ENCODE measurements at places on chromosomes 16 and 17.

DNA sequence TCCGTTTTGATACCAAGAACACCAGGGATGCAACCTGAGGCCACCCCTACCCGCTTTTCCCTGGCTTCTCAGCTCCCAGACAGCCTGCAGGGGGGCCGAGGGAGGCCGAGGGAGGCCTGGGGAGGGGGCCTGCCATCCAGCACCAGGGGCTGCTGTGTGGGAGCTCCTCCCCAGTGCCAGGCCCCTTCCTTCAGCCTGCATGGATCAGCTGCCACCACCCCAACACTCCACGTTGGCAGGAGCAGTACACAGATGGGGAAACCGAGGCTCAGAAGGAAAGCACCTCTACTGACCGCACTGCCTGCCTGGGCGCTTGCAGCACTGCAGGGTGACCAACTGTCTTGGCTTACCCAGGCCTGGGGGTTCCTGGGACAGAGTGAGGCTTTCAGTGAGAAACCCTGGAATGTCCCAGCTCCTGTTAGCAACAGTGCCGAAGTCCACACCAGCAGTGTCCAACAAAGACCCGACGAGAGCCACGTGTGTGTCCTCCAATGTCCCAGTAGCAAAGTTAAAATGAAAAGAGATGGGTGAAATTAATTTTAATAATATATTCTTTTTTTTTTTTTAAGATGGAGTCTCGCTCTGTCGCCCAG, 5.3 kb upstream of the OSGIN1 start:
- no peak for DNase-seq

GRCh38 chr16:27531826-27532800, 17.6 kb downstream of the GTF3C1 start:
- no peak for DNase-seq

GRCh38 chr16:89133457-89134127, 38.0 kb upstream of the CDH15 start:
- no peak for DNase-seq

DNA sequence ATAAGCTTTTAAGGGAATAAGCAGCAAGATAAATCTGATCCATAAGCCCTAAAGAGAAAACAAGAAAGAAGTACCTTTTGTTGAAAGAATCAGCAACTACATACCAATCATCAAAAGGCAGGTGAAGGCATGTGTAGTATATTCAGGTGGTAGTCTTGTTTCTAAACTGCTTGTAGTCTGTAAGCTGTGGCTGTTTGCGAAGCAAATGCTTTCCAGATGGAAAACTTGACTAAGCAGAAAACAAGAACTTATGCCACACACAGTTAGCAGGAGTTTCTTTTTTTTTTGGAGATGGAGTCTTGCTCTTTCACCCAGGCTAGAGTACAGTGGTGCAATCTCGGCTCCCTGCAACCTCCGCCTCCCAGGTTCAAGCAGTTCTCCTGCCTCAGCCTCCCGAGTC, 5.7 kb downstream of the CBX1 start:
- no peak for DNase-seq

DNA sequence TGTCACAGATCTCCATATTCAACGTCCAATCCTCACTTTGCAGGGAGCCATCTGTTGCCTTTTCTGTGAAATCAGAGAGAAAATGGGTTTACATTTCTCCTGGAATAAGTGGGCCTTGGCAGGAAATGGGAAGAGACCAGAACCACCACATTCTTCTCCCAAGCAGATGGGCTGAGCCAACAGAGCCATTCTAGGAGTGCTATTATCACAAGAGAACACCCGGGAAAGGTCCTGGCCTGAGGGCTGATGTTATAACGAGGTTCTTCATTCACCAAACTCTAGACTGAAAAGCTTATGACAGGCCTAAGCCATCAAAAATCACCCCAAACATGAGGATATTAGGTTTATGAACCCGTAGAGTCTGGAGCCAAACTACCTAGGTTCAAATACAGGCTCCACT, 64.7 kb downstream of the TOM1L2 start:
- no peak for DNase-seq

DNA sequence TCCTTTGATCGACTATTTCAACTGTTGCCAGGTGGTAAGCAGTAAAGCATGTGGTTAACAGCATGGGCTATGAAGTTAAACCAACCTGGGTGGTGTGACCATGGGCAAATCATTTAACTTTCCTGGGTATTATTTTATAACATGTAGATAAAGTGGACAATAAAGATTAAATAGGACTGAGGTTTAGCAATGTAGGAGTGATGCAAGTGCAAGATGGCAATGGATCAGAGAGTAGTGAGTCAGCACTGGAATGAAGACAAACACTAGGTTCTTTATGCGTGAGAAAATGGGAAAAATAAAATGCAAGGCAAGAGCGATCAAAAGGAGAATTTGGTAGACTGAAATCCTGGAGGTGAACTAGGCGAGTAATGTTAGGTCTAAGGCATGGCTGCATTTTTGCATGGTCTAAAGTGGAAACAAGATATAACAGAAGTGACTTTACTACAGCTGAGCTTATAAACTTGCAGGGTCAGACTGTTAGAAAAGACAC, 222.4 kb upstream of the AXIN2 start:
- DNase-seq, result no peak

- no peak for DNase-seq
These were observed 5.4 kb upstream of the CEP295NL start for GRCh38 chr17:78908426-78908825.

- no peak for DNase-seq
These were observed 11.3 kb upstream of the COX10 start for GRCh38 chr17:14058051-14058450.

DNA sequence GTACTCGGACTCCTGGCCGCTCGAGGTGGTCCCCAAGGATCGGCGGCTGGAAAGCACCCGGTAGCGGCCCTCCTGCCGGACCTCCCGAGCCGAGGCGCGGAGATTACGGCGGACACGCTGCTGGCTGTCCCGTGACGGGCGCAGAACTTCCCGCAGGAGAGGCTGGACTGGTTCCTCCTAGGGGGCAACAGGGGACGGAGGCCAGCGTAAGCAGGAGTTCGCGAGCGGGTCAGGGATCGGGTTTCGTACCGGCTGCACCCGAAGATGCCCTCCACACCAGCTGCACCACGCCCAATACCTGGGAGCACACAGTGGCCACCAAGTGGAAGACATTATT, 341 bp downstream of the SLC7A6OS start:
- no peak for DNase-seq

DNA sequence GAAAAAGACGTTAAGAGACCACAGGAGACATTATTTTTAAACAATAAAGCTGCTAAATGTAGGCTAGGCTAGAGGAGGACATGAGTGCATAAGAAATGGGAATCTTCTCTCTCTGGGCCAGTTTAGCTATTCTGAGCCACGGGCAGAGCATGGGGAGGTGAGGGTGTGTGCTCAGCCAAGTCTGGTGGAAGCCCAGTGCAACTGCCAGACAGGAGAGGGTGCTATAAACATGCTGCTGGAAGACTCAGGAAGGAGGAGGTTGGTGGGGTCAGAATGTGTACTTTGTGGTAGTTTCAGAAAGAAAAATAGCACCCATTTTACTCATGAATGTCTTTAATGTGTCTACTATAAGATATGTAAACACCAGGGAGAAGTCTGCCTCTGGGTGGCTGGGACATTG, 5.9 kb upstream of the SDK2 start:
- no peak for DNase-seq

- DNase-seq, result no peak
These were observed 121.9 kb upstream of the TNRC6C start for GRCh38 chr17:77836557-77837041.

DNA sequence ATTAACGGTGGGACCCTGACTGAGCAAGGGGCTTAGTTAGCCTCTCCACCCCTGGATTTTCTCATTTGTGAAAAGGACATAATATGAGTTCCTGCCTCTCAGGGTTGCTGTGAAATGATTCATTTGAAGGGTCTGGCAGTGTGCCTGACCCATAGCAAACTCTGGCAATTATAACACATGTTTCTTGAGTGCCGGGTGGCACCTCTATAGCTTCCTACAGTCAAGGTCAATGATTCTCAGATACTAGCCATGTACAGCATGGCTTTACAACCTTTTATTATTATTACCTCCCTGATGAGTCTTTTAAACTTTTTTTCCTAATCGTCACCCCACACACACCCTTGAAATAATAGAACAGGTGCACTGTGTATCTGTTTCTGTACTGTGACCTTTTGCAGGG, 42.1 kb downstream of the TMEM114 start:
- no peak for DNase-seq

DNA sequence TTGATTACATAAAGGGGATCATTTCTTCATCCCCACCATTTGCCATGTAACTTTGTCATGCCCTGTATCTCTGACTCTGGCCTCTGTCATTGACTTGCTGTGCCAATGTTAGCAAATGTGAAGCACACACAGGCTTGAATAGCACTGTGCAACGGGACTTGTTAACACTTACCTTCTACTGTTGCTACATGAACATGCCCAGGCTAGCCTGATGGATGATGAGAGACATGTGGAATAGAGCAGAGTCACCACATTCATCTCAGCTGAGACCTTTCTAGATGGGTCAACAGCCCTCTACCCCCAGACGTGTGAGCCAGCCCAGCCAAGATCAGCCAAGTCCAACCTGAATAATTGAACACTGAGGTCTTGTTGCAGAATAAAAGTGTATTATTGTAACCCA, 162.1 kb upstream of the SALL1 start:
- no peak for DNase-seq

- no peak for DNase-seq
These were observed 52.1 kb downstream of the KLHDC4 start for GRCh38 chr16:87713451-87714229.

DNA sequence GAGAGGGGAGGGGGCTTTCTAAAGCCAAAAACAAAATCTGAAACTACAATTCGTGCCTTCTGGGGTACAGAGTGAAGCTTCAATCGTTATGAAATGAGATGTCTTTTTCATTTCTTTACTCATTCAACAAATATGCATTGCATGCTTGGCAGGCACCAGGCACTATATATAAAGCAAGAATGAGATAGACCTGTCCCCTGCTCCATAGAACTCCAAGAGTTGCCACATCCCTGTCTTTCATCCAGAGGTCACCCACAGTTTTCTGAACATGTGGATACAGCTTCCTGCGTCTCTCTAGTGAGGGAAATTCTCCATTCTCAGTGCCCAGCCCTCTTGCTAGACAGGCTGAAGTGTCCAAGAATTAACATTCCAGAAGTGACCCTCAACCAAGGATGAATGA, 343.2 kb upstream of the MAF start:
- no peak for DNase-seq

DNA sequence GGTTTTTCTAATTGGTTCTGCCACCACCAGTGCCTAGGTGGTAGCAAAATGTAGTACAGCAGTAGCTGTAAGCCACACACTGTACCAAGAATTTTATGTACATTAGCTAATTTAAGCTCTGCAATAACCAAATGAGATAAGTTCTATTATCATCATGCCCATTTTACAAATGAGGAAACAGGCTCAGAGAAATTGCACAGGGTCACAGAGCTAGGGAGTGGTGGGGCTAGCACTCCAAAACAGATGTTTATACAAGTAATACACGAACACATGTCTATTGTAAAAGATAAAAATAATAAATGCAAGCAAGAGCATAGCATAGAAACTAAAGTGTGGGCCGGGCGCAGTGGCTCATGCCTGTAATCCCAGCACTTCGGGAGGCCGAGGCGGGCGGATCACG, 13.6 kb downstream of the RSAD1 start:
- no peak for DNase-seq

GRCh38 chr16:4744555-4745273, 10.4 kb downstream of the DNAAF8 start:
- DNase-seq, result no peak

- DNase-seq, result no peak
These were observed 620 bp upstream of the VWA3A start for GRCh38 chr16:22091721-22092120.

DNA sequence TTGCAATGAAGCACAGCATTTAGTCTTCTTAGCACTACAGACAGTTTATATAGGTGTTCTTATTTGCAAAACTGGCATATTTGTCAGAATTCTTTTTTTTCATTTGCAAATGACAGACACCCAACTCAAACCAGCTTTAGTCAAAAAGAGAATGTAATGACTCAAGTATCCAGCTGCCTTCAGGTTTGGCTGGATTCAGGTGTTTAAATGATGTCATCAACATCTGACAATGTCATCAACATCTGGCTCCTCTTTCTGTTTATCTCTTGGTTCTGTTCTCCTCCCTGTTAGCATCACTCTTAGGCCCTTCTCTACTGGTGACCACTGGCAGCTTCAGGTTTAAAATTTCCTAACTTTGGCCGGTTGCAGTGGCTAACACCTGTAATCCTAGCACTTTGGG, 18.9 kb downstream of the TMC5 start:
- no peak for DNase-seq

DNA sequence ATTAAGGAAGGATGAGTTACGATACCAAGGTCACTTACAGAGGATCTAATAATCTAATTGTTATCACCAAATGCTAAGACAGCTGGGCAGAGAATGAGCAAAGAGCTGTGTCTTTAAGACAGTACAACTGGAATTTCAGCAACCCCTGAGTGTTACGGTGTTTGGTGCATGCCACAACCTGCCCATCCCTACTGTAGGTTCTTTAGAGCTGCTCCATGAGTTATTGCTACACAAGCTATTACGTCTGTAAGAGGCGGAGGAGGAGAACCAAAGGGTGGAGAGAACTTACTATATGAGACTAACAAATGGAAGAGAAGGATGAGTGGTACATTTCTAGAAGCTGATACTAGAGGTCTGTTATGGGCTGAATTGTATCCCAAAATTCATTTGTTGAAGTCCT, 14.2 kb upstream of the C17orf78 start:
- no peak for DNase-seq

GRCh38 chr16:85047867-85048455, 20.4 kb downstream of the KIAA0513 start:
- no peak for DNase-seq

GRCh38 chr17:16975277-16975651, 3.3 kb upstream of the TNFRSF13B start:
- no peak for DNase-seq

DNA sequence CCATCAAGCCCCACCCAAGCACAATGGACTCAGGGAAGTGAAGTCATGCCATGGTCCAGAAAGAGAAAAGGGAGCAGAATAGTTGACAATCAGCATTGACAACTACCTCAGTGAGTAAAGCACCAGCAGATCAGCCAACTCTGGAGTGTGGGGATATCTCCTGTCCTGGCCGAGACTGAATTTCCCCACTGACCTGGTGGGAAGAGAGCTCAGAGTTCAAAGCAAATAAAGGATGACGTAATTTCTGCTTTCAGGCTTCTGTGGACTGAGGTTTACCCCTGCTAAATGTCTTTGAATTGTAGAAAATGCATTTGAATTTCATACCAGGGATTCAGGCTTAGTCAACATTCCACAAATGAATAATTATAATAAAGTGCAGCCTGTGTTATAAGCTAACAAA, 152.9 kb downstream of the CBLN1 start:
- DNase-seq, result no peak

DNA sequence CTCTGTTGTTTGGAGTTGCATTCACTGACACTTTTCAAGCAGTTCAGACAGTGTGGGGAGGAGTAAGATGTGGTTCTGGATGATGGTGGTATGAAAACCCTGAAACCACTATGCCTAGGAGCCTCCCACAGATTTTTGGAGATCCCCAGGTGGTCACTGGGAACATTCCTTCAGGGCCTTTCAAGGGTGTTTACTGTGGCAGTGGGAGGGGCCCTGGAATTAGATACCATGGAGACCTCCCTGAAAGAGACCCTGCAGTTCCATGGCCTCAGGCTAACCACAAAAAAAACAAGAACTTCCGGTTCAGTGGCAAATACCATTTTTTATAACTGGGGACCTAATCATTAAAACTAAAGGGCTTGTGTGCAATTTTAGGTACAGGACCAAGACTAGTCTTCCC, 79.9 kb downstream of the TMEM100 start:
- DNase-seq, result no peak

Data from ascending aorta (tissue), 2 donors.